ENCODE measurements at places on chromosomes 7 and 10.

DNA sequence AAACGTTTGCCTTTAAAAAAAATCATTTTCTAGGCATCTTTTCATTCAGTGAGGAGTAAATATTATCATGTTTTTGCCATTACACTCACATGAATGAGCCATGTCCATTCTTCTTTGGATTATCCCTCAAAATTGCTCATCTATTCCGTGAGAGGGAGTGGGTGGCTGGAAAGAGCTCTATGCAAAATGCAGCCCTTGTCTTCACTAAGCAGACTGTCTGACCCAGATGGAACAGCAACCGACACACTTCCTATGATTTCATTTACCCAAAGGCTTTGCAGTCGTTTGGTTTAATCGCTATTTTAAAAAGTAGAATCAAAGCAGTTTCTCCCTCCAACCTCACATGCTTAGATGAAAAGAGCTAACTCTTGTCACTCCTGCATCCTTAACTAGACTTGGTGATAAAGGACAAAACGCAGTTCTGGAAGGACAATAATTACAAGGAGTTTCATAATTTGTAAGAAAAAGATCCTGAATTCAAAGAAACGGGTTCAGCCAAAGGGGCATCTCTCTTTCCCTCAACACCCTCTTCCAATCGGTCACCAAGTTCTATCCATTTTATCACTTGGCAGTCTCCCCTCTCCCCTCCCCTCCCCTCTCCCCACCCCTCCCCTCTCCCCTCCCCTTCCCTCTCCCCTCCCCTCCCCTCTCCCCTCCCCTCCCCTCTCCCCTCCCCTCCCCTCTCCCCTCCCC, 198.1 kb upstream of the STK17A start:
- DNase-seq: no peak

DNA sequence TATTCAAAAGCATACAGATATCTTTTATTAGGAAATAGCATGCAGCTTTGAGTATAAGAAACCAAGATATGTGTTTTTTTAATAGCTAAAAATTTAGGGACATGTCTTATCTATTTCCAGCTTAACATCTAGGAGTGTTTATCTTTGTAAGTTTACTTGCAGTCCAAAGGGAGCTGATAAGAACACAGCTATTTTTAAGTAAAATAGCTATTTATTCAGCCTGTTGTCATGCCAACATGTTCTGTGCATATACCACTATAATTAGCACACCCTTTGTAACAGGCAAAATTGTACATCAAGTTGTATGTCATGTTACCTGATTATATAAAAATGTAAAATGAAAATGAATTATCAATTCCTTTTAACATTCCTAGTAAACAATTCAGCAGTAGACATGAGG, 29.6 kb downstream of the FAM133B start:
- no peak for DNase-seq

- no peak for DNase-seq
Observed at GRCh38 chr7:120307991-120308545, 35.1 kb downstream of the KCND2 start.

- no peak for DNase-seq
Observed at GRCh38 chr10:127302343-127302742, 106.0 kb upstream of the INSYN2A start.

- DNase-seq: no peak
Observed at GRCh38 chr10:111186358-111186757, 109.5 kb downstream of the ADRA2A start.

DNA sequence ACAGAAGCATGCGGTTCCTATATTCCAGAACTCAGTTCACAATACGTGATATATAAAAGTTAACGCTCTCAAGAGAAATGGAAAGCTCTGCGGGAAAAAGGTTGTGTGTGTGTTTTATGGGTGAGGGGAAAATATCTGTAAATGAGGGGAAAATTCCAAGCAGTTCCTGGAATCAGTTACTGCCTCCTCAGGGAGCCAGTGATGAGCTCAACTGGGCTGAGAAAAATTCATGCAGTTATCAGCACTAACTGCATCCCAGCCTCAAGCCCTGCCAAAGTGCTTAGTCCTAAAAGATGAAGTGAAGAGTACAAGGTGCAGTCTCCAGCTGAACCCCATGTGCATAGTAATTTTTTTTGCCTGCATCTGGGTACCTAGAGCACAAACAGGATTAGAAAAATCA, 191.9 kb downstream of the CDK14 start:
- no peak for DNase-seq

- no peak for DNase-seq
Observed at GRCh38 chr10:1054684-1055083, 1.5 kb upstream of the WDR37 start.

DNA sequence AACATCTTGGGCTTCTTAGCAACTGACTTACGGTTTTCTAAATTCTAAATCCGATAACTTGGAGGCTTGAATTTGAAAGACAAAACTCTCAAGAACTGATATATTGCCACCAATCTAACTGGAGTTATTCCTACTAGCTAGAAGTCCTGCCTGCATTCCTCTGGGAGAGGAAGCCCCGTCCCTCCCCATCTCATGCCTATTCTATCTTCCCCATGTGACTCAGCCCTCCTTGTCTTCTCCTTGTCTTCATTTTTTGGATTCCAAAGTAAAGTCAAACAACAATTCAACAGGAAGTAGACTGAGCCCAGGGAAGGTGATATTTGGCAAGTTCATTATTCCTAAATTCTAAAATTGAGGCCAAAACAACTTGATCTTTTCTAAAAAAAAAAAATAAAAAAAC, 587.7 kb downstream of the KCNMA1 start:
- no peak for DNase-seq

DNA sequence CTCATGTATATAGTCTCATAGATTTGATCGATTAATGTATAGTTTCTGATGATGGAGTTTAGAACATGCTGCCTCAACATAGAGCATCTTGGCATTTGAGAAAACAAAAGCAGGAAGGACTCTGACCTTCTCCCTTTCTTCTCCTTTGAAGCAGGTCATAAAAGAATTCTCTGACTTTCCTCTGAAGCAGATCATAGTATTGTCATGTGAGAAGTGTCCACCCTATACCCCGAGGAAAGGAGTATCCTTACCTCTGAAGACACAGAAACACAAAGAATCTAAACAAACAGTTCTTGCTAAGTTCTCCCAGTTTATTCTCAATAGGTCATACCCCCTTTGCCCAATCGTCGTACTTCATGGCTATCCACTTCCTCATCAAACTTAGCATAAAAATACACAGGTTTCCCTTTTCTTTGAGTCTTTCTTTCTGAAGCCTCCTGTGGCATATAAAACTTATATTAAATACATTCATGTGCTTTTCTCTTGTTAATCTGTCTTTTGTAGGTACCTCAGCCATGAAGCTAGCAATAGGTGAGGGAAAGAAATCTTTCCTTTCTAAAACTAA, 194.9 kb downstream of the REEP3 start:
- DNase-seq: no peak

- DNase-seq: no peak
Observed at GRCh38 chr7:136528329-136528728, 340.1 kb upstream of the CHRM2 start.

- peak; percentile 84 for DNase-seq
Observed at GRCh38 chr10:110414548-110415309, 83.0 kb upstream of the DUSP5 start.

- DNase-seq: no peak
Observed at GRCh38 chr10:60029475-60029874, 123.1 kb upstream of the CCDC6 start.

GRCh38 chr7:111068618-111069017, 22.3 kb upstream of the LRRN3 start:
- DNase-seq: no peak

DNA sequence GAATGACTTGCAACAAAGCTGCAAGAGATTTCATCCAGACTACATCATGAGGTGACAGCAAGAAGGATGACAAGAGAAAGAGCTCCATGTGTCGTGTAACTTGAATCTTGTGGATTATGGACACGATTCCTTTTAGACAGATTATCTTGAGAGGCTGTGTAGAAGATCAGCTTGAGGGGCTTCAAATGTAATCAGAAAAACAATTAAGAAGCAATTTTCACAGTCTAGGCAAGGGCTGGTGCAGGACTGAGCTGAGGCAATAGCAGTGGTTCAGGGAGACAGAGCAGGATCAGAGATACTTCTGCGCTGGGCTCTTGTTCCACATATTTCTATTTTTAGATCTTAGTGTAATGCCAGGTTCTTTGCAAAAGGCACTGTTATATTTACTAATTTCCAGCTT, 253.0 kb upstream of the COBL start:
- DNase-seq: no peak

DNA sequence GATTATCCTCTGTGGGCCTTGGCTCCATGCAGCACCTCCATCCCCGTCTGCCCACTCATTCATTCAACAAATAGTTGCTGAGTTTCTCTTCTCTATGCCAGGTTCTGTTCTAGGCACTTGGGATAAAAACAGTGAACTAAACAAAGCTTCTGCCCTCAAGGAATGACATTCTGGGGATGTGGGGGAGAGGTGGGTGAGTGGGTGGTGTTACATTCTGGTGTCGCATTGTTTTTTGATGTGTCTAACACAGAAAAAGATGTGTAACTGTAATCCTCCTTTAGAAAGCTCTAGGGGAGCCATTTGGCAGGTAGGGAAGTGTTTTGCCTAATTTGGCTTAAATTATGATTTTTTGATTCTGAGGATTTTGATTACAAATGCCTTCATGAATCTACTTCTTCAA, 21.4 kb downstream of the AUTS2 start:
- DNase-seq: no peak

DNA sequence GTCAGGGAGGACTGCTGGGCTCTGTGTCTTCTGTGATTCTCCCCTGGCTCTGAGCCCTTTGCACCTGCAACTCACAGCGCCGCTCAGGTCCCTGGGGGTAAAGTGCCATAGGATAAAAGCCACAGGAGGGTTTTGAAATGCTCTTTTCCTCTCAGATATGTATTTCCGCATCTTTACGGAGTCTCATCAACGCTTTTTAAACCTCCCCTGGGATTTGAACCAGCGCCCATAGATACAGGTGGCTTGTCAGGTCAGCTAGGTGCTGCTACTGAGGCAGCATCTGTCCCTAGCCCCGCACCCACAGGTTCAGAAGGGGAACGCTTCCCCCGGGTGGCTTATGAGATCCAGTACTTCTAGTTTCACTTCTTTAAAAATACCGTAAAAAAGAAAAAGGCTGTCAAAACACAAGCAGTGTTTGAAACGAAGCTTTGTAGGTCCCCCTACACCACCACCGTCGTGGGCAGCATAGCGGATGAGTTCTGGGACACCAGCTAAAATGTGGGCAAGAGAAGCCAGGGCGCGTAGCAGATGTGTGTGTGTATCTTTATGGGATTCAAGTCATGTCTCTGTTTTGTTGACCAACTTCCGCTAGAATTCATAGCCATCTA, 173.5 kb downstream of the CUX1 start:
- no peak for DNase-seq

DNA sequence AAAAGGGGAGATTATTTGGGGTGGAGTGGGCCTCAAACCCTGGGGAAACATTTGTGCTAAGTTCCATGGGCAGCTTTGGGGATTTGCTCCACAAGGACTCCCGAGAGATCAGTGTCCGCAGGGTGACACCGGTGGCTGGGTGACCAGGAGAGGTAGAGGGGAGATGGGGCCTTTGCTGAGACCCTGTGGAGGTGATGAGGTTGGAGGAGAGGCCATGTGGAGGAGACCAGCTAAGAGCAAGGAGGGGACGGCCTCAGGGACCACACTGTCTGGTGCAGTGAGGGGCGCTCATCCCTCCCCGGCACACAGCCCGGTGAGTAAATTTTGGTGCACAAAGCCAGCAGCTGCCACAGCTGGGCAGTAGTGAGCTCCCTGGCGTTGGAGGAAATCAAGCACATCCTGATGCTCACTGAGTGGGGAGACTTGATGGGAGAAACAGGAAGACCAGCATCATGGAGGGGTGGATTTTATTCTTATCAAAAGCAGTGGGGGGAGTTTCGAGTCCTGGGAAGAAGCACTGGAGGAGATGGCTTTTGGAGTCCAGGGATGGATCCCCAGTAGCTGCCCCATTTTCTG, 20.2 kb upstream of the ELFN1 start:
- no peak for DNase-seq

DNA sequence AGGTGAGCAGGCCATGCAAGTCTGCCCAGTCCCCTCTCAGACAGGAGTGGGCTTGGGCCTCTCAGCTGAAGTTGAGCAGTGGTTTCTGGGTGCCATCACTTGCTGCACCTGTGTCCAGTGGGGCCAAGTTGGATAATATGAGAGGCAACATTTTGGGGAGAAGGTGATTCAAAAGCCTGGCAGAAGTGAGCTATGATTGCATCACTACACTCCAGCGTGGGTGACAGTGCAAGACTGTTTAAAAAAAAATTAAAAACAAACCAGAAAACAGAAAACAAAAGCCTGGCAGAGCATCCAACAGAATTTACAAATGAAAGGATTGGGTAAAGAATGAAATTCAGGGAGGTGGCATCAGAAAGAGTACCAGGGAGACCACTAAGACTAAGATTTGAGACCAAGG, 121.5 kb upstream of the LAMB4 start:
- DNase-seq: no peak

GRCh38 chr7:48681006-48681405, 243.3 kb upstream of the CDC14C start:
- no peak for DNase-seq

DNA sequence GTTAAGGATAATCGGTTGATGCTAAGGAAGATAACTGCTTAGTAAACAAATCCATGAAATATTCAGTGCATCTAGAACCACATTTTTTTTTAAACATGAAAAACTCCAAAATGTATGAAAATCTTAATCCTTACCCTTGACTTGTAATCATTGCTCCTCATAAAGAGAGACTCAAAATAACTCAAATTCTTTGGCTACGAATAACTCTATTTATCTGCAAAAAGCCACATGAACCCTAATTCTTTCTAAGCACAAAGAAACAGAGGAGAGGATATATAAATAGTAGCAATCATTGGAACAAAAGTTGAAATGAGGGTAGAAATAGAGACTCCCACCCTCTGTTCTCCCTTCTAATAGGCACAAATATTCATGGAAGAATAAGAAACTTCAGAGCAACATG, 40.2 kb downstream of the ANK3 start:
- DNase-seq: no peak

DNA sequence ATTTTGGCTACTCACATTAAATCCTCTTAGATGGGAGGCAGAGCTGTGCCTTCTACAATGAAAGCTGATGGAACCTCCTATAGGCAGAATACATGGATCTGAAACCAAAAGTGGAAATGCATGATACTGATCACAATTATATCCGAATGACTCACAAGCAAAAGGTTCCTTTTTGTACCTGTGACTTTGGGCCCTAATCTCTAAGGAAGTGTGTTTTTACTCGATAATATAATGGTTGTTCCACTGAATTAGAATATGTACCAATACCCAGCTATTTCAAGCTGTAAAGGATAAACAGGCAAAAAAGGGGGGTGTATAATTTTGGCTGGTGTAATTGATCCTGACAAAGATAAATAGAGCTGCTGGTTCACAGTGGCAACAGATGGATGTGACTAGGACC, 17.6 kb upstream of the LAMB1 start:
- no peak for DNase-seq

DNA sequence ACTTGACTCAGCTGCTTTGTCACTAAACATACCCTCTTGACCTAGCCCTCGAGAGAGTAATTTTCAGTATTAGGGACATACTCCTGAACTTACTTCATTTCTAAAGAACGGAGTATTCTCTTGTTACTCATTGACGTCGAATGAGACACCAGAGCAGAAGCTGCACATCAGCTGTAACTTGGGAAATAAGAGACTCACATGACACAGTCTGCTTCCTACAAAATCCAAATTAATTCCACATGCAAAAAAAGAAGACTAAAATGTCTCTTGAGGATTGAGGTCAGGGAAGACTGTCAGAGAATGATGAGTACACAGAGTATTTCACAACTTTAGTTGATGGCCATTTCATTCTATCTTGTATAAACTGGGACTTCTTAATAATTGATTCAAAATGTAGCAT, 114.7 kb upstream of the EGFR start:
- DNase-seq: no peak

All from Calu3 (cell line).